Stimulated activated CD8-positive, alpha-beta memory T cell treated with anti-CD3 and anti-CD28 coated beads, Interleukin-7, amount 100 ng/mL, for 24 hours (primary cell): ENCODE measurements at places on chromosomes 6 and 20.

- DNase-seq, result no peak
Measured at GRCh38 chr6:32972353-32973143, 4.2 kb downstream of the BRD2 start.

DNA sequence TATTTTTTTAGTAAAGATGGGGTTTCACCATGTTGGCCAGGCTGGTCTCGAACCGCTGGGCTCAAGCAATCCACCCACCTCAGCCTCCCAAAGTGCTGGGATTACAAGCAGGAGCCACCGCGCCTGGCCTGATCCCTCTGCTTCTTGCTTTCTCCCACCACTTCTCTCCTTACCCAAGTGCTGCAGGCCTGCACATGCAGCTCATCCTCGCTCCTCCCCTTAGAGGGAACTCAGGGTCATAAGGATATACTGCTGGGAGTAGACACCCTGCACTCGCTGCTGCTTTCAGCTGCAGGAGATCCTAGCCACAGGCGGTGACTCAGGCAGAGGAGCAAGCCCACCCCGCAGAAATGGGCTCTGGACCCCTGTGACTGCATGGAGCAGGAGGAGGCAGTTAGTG is 40.0 kb upstream of the FANCE start:
- no peak for DNase-seq

DNA sequence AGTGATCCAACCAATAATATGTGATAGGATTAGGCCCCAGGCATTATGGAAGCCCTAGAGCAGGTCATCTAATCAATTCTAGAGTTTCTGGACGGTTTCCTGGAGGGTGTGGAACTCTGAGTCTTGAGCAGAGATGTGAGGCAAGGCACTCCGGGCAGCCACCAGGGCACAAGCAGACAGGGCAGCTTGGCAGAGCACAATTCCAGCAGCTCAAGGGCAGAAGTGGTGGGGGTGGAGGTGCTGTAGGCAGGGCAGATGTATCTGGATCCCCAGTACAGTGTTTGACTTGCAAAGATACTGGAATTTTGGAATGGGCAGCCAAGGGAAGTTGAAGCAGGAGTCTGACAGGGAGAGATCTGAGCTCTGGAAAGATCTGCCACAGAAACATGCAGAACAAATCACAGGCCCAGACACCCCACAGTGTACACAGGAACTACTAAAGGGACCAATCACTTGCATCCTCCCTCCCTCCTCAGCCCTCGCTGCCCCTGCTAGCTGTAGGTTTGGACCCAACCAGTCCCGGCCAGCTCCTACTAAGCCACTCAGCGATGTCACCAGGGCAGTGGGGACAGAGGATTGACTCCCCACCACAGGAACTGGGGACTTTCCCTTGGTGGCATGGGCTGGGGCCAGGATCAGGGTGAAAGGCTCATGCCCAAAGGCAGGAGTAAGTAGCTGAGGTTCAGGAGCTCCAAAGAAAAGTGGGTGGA is 47.0 kb downstream of the TFEB start:
- no peak for DNase-seq

DNA sequence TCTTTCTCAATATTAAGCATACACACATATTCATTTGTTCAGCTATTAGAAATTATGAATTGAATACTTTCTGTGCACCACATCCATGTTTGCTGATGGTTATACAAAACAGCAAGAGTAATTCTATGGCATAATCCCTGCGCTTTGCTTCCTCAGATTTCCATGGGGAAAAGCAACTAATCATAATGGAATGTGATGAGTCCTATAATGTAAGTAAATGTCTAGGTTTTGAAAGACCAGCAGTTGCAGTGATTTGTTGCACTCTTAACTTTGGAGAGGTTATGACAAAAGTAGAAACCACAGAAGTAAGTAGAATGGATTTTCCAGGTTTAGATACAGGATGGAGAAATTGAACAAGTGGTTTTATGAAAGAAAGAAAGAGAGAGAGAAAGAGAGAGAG is 652.1 kb downstream of the CBLN4 start:
- no peak for DNase-seq

- DNase-seq, result no peak
Measured at GRCh38 chr6:138689849-138690248, 83.7 kb upstream of the CCDC28A start.

GRCh38 chr6:47145212-47145611 is 103.1 kb upstream of the ADGRF1 start:
- DNase-seq, result no peak

DNA sequence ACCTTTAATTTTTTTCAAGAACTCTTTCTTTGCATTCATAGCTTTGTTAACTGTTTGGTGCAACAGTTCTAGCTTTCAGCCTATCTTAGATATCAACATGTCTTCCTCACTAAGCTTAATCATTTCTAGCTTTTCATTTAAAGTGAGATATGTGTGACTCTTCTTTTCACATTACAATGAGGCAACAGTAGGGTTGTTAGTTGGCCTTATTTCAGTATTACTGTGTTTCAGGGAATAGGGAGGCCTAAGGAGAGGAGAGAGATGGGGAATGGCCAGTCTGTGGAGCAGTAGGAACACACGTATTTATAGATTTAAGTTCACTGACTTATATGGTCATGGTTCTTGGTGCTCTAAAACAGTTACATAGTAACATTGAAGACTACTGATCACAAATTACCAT is 35.8 kb downstream of the CST9L start:
- no peak for DNase-seq

GRCh38 chr6:138410972-138411880 is 7.2 kb downstream of the HEBP2 start:
- no peak for DNase-seq

DNA sequence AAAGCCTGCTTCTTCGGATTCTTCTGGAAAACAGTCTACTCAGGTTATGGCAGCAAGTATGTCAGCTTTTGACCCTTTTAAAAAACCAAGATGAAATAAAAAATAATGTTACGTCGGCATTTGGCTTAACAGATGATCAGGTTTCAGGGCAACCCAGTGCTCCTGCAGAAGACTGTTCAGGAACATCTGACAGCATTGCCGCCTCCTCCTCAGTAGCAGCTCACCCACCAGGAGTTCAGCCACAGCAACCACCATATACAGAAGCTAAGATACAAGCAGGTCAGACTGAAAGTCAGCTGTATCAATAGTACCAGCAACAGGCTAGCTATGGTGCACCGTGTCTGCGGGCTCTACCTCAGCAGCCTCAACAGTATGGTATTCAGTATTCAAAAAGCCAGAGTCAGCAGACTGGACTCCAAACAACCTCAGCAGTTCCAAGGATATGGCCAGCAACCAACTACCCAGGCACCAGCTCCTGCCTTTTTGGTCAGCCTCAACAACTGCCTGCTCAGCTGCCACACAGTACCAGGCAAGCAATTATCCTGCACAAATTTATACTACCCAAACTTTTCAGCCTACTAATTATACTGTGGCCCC is 51.9 kb downstream of the BTBD9 start:
- DNase-seq, result no peak

DNA sequence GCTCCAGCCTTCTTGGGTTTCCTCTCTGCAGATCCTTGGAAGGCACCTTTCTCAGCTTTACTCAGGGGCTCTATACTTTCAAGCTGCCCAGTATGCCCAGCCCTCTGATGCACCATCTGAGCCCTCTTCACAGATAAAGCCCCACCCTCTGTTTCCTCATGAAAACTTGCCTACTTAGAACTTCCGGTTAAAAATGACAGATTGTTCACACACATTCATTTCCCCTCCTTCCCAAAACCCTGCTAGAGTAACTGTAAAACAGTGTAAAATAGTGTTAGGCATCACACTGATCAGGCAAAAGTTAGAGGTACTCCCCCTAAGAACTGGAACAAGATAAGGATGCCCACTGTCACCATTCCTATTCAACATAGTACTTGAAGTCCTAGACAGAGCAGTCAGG is 14.0 kb upstream of the GCM1 start:
- DNase-seq, result no peak

DNA sequence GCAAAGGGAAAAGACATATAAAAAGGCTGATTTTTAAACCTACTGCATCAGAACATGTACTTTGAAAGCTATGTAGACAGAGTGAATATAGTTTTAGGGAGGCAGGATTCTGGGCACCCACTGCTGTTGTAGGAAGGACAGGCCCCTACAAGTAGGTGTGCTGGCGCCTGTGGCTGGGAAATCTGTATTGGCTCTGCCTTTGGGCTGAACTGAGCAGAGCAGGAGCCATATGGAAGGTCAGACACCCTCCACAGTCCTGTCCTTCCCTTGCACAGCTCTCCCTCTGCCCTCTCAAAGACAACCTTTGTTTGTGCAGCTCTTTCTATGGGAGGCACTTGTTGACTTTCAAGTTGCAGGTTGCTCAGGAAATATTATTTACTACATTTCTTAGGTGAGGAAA is 18.4 kb upstream of the ULBP3 start:
- DNase-seq, result no peak

GRCh38 chr6:148508401-148509041 is 165.9 kb downstream of the SASH1 start:
- no peak for DNase-seq

- no peak for DNase-seq
Measured at GRCh38 chr6:25279748-25280343, 672 bp downstream of the CARMIL1 start.

DNA sequence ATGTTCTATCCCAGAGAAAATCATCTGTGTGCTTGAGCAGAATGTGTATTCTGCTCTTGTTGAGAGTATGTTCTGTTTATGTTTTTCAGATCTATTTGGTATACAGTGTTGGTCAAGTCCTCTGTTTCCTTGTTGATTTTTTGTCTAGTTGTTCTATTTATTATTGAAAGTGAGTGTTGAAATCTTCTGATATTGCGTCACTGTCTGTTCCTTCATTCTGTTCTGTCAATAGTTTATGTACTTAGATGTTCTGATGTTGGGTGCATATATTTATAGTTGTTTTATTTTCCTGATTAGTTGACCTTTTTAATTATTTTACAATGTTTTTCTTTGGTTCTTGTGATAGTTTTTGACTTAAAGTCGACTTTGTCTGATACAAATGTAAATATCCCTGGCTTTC is 458.7 kb upstream of the HSF2 start:
- DNase-seq, result no peak

- no peak for DNase-seq
Measured at GRCh38 chr6:12506159-12506558, 210.4 kb upstream of the PHACTR1 start.

GRCh38 chr20:24165301-24166122 is 176.9 kb upstream of the GGTLC1 start:
- DNase-seq, result no peak

GRCh38 chr6:98574984-98575383 is 259.4 kb upstream of the POU3F2 start:
- DNase-seq, result no peak

DNA sequence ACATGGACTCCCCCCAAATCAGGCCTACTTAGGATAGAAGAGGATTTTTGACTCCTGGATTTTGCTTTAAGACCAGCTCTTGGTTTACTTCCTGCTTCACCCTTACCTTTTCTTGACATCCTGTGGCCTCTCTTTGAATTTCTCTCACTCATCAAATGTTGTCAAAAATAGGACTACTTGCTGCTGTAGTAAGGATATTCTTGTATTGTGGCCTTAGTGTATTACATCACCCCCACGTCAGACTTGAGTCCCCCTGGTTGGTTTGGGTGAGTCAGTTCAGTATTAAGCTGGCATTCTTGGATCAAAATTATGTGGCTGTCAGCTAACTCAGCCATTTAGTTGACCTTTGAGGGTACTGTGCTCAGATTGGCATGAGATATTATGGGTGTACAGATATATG is 1.1 kb downstream of the TPX2 start:
- DNase-seq, result no peak

DNA sequence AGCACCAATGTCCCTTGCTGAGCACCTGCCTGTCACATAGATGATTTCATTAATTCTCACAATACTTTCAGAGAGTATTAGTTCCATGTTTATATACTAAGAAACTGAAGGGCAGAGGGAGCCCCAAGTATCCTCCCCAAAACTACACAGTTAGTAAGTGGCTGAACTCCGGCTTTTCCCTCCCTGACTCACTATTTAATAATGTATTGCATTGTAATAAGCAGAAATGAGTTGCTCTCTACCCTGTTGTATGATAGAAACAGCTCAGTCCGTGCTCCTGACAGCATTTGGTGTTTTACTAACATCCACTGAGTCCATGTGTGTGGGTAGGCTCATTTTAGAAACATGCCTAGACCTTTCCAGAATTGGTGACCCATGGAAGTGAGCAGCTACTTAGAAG is 76.8 kb downstream of the OLIG3 start:
- no peak for DNase-seq

DNA sequence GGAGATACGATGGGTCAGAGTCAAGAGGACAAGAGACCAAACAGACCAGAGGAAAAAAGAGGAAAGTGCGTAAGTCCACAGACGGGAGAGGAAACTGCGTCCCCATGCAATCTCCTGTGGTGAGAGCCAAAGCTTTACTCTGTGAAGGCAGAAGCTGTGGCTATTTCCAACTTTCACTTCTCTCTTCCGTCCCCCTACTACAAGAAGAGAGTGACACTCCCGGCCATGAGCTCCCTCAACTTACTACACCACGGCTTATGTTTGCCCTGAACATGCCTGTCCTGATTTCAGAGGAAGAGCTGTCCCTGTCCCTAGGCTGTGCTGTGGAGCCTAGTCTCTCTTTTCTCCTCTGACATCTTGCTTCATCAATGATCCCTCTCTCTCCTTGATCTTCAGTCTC is 11.5 kb upstream of the SSR1 start:
- DNase-seq, result no peak

DNA sequence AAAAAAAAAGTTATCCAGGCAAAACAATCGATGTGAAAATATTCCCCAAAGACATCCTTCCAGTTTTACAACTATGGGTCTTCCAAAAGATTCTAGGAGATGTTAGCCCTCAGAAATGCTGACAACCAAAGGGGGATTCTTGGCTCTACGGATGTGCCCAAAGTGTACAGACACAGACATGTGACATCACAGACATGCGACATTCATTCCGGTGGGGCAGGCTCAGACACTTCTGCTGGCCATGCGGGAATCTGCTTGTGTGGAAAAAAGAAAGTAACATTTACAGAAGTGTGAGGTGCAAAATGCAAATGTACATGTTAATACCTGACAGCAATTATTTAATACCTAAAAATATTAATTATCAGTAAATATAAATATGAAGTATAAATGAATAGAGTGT is 268.6 kb downstream of the FOXC1 start:
- no peak for DNase-seq

GRCh38 chr6:129744201-129744879 is 34.4 kb upstream of the ARHGAP18 start:
- DNase-seq, result no peak

DNA sequence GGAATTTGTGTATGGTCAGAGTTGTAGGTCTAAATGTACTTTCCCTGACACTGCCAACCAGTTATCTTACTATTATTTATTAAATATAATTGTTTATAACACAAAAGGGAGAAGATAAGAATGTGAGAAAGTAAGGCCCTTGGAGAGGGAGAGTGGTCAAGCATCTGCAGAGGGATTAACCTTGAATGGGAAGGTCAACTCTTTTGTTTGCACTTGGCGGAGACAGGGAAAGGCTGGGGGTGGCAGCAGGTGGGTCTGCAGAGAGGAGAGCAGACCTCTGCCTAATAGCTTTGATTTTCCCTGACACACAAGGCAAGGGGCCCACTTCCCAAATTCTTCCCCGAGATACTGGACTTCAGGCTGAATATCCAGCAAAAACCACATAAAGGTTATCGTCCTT is 4.2 kb downstream of the LRP11 start:
- DNase-seq, result no peak
